ENCODE measurements at places on chromosomes 3 and 15. TPM values are rescaled to one million over a fixed set of nuclear protein-coding genes. Genes with fewer than 3 reads are reported as not detected.

GRCh38 chr3:14428087-14429033 is 26.0 kb downstream of the SLC6A6 start:
- no peak for DNase-seq

DNA sequence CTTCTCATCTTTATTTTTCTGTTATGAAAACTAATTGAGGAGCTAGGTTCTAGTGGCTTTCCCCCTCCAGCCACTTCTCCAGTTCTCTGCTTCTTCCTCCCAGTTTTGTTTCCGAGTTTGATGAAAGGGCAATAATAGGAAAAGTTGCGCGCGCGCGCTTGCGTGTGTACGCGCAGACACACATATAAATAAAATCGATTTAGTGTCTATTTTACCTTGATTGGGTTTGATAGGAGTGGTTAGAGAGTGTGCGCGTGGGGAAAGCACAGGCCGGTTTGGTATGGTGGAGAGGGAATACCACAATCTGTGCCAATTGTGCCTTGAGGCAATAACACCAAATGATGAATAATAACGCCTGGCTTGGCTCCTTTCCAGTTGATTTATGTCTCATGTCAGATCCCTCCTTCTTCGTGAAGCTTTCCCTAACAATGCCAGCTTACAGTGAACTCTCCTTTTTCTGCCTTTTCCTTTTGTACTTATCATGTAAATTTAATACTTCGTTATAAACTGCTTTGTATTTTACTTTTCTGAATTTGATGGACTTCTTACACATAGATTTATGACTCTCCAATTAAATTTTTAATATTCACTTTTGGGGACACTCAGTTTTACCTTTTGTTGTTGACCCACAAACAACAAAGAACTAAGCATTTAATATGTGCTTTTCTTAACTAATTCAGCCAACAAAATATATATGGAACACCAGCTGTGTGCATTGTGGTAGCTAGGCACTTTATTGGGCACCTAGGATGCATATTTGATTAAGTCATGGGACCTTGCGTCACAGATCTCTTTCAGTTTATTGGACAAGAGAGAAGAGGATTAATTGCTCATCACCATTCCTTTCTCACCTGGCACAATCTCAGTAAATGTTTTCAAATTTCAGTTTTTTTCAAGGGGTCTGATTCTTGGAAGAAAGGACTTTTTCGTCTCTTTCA is 1.7 kb downstream of the TIPARP start:
- DNase-seq, result peak; percentile 61

GRCh38 chr3:187063286-187064121 is 75.8 kb downstream of the RPL39L start:
- no peak for DNase-seq

The FBXW12 gene
- total RNA-seq, result not detected
